ENCODE measurements at places on chromosomes 6 and 20. TPM values are rescaled to one million over a fixed set of nuclear protein-coding genes. Genes with fewer than 3 reads are reported as not detected.

- no peak for DNase-seq
These were observed 61.0 kb downstream of the EDN3 start for GRCh38 chr20:59361411-59361810.

- no peak for DNase-seq
These were observed 7.5 kb downstream of the RPS10 start for GRCh38 chr6:34418367-34418766.

- DNase-seq: peak; percentile 56
These were observed 47.9 kb upstream of the EPB41L1 start for GRCh38 chr20:36106606-36107005.

Gene PHACTR1
- 13.5 TPM for polyA plus RNA-seq

GRCh38 chr20:17456279-17456678, 74.9 kb downstream of the BFSP1 start:
- no peak for DNase-seq

- DNase-seq: no peak
These were observed 197.9 kb downstream of the TFAP2C start for GRCh38 chr20:56826705-56827665.

DNA sequence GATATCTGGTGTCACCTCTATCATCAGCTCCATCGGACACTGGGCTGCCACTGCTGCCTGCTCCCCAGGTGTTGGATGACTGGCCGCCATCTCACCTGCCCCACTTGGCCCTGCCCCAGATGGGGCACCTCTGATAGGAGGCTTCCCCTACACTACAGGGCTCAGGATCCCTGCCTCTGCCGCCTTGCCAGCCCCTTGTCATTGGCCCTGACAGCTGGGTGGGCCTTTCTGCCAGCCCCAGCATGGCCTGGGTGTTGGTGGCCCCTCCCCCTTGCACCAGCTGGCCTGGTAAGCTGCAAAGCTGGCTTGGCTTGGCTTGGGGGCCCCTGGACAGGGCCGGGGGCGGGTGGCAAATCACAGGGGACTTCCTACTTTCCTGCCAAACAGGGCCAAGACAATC, 10.6 kb downstream of the PACSIN1 start:
- DNase-seq: no peak

GRCh38 chr20:50348096-50348495, 157.5 kb downstream of the CEBPB start:
- DNase-seq: no peak

DNA sequence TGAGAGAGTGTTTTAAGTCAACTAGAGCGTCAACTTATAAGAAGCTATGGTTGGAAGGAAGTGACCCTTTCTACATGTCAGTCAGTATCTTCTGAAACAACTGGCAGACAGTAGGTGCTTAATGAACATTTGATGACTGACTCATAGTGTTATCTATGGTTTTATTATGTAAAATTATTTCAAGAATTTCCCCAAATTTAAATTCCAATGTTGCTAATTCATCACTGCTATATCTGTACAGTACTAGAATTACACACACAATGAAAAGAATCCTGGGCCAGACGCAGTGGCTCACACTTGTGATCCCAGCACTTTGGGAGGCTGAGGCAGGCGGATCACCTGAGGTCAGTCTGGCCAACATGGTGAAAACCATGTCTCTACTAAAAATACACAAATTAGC, 721.4 kb upstream of the FLRT3 start:
- DNase-seq: no peak

- DNase-seq: no peak
These were observed 1.2 kb downstream of the ATF6B start for GRCh38 chr6:32126880-32127279.

GRCh38 chr20:43842126-43843020, 72.3 kb upstream of the TOX2 start:
- DNase-seq: no peak

DNA sequence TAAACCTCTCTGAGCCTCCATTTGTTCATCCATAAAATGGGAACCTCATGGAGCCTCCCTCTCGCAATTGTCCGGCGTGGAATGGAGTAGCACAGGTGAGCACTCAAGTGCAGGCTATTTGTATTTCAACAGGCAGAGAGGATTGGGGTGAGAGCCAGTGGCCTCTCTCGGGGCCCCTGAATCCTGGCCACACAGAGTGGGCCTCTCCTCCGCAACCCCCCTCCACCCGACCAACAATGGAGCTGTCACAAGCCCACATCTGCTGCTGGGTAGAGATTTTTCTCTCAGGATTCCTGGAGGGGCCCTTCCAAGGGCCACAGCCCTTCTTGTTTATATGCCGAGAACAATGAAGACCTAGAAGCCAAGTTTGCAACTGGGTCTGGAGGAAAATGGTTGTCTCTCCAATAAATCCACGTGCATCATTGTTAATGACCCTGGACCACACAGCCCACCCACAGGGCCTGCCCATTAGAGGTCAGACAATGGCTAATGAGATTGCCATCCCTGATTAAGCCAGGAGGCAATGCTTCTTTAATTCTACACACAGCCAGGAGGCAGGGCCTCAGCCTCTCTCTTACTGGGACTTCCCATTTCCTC, 233.0 kb downstream of the ANKRD60 start:
- peak; percentile 20 for DNase-seq

DNA sequence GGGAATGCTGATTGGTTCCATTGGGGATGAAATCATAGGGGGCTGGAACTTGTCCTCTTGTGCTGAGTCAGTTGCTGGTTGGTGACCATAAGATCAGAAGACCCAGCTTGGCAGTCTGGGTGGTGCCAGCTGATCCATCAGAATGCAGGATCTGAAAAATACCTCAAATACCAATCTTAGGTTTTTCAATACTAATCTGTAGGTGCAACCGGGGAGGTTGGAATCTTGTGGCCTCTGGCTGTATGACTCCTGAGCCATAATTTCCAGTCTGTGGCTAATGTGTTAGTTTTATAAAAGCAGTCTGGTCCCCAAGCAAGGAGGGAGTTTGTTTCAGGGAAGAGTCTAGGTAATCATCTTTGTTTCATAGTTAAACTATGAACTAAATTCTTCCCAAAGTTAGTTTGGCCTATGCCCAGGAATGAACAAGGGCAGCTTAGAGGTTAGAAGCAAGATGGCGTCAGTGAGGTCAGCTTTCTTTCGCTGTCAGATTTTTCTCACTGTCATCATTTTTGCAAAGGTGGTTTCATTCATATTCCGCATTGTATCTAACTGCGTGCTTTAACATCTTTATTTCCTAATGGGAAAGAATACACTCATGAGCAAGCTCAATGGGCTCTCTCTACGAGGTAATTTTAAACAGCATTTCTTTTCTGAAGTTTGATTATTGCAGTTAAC, 2.0 kb downstream of the ARMH2 start:
- DNase-seq: no peak

Gene VSX1
- polyA plus RNA-seq: not detected

DNA sequence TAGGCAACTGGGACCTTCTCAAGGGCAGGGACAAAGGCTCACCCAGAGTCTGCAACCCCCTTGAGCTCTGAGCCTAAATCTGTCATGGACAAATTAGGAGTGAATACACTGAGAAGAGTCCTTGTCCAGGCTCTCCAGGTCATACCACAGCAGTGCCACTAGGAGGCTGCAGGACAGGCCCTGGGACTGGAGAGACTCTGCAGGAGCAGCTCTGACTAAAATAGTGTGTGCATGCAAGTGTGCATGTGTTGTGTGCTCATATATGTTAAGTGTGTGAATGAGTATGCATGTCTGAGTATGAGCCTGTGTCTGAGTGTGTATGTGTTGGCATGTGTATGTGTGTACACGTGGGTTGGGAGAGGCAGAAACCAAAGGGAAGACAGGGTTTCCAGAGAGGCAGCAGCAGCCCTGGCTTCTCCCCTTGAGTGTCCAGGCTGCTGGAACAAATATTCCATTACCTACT, 27.1 kb downstream of the MRPL14 start:
- no peak for DNase-seq

DNA sequence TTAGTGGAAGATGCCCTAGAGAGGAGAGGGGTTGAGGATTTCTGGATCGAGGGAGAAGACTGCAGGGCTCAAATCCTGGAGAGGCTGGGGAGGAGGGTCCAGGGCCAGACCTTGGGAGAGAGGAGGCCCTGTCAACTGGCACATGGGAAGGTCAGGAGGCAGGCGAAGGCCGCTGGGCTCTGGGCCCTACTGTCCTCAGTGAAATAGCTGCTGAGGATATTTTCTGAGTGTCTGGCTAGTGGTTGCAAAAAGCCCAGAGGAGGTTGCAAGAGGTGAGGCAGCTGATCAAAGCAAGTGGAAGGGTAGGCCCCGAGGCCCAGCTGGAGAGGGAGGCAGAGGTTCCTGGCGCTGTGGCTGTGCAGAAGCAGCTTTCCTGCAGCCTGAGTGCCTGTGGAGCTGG, 103.4 kb upstream of the MLN start:
- DNase-seq: no peak

Gene CCM2L
- polyA plus RNA-seq: 12.1 TPM

DNA sequence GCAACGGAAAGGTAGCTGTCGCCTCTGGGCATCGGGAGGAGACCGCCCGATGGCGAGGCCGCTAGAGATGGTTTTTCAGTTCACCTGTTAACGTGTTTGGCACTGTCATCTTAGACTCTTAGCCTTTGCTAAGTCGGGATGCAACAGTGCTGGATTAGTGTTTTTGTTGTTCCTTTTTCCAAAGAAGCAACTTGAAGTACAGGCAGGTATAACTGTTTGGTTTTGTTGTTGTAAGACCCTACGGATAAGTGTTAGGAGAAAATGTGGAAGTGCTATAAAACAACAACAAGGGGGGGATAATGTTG, 723 bp downstream of the MANEA start:
- DNase-seq: no peak

DNA sequence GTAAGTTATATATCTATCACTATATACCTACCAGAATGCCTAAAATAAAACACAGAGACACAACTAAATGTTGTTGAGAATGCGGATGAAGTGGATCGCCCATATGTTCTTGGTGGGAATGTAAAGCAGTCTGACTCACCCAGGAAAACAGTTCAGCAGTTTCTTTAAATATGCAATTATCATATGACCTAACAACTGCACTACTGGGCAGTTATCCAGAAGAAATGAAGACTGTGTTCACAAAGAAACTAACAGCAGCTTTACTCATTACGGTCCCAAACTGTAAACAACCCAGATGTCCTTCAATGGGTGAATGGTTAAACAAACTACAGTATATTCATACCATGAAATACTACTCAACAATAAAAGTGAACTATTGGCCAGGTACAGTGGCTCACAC, 14.3 kb upstream of the ZC3H12D start:
- peak; percentile 51 for DNase-seq

GRCh38 chr6:46062312-46062711, 46.7 kb upstream of the CLIC5 start:
- DNase-seq: no peak

Gene BHLHE23
- polyA plus RNA-seq: not detected

DNA sequence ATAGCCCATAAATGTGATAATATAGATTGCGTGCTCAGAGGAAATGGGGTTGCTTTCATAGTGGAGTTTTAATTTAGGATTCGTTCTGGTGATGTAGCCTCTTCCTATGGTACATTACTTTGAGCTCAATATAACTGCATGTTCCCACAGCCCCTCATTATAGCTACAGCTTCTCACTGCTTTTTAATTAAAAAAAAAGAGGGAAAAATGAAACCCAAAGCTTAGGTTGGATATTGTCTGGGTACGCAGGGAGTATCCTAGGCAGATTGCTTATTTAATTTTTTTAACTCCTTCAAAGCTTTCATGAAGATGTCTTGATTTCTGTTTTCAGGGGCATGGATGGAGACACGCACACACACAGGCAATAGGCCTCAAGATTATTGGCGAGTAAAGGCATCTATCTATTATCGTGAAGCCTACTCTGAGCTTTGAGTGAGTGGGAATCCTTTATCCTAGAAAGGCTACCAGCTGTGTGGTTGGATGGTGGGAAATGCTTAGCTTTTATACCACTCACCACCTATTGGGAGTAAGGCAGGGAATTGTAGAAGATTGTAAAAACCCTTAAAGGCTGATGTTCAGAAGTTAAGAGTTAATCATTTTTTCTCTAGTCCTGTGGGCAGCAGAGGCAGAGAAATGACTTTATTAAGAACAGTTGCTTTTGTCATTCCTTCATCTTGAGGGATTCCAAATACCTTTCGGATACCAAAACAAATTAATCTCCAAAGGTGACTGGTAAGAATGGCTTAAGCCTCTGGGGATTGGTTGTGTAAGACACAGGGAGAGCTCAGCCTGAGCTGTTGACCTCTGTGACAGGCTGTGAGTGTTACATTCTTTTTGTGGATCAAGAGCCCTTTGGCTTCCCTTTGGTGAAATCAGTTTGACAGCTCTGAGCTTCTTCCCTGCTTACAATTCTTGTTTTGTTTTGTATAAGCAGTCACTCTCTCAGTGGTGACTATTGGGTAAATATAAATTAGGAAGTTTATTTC, 33.4 kb downstream of the CTNNBL1 start:
- no peak for DNase-seq

Gene NRSN1
- polyA plus RNA-seq: 0.26 TPM

DNA sequence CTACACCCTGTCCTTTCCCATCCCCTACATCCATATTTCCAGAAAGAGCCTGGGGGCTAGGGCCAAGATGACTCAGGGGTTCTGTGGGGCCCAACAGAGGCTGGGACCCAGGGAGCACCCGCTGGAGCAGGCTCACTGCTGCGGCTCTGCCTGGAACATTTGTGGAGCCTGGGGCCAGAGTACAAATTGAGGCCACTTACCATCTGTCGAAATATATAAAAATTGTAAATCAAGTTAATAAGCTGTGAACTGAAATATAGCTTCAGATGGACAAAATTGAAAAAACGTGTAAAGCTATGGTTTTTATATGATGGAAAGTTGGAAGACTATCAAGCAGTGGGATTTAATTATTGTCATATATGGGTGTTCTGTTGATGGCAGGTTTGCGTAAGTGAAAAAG, 82.9 kb upstream of the ATXN1 start:
- no peak for DNase-seq

DNA sequence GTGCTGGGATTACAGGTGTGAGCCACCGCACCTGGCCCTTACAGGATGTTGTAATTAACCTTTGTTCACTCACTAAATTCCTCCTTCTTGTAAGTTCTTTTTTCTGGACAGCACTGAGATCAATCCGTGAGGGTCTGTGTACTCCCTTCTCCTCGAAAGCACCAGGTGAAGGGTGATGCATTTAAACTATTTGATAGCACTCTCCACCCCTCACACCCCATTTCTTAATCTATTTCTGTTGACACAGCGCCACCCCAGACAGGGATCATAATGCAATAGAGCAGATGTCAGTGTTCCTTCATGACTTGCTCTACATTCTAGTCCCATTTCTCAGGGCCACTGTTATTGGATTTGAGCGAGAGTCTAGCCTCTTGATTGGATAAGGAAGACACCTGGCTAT, 46.3 kb downstream of the PPP1R14C start:
- no peak for DNase-seq

- DNase-seq: no peak
These were observed 470.4 kb upstream of the SLC35B3 start for GRCh38 chr6:8905757-8906156.

GRCh38 chr20:63059684-63060056, 52.9 kb upstream of the BHLHE23 start:
- DNase-seq: no peak

All from left lung (tissue), 14 donors.